CD4-positive, alpha-beta T cell treated with Interleukin-1 beta for 1 hour (primary cell): ENCODE measurements at places on chromosomes 4 and X.

- no peak for DNase-seq
Observed at GRCh38 chrX:31217084-31217483, 145.2 kb upstream of the FTHL17 start.

DNA sequence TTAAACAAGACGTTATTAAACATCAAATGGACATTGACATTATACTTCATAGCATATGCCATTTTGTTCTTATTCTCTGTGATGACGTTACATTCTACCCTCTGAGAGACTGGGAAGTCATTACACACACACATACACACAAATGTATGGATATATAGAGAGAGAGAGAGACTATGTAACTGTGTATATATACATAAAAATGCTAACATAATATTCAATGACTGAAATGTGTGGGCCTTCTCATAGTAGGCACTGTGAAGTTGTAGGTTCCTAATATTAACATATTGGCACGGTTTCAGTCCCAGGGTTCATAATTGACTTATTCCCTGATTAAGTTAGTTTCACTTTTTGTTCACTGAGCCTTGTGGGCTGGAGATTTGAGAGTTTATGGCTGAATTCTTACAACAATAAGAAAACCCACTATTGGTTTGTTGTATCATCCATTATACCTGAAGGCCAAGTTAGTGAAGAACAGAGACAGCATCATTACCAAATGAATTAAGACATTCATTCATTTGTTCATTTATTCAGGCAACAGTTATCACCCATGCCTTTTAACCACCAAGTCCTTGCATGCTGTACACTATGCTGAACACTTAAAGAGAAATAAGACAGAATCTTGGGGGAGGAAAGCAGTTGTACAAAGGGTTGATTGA is 68.5 kb downstream of the GAB1 start:
- no peak for DNase-seq

- DNase-seq = no peak
Observed at GRCh38 chrX:9489234-9489633, 24.4 kb downstream of the TBL1X start.

GRCh38 chr4:79325864-79326328 is at the start of gene NAA11:
Gene NAA11, minus strand, starts transcription at chr4:79326061. Its CDS starts 184 bp downstream, at chr4:79325877.
- DNase-seq = no peak

DNA sequence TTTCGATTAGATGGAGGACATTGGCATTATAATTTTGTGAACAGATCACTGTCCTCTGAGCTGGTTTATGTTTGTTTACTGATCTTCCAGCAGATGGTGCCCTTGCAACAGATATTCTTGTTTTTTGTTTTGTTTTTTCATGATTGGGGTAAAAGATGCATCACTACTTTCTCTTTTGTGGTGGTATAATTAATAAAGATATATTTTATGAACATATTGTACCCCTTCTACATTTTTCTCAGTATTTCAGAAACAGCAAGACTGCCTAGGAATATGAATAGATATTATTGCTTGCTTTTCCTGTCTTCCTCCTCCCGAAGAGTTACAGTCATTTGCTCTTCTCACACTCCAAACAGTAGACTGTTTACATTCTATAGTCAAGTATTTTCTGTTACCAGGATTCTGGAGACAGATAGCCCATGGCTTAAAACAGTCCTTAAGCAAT is 905.2 kb downstream of the TRAM1L1 start:
- no peak for DNase-seq

GRCh38 chr4:78659665-78660064 is 108.1 kb downstream of the ANXA3 start:
- DNase-seq = no peak

DNA sequence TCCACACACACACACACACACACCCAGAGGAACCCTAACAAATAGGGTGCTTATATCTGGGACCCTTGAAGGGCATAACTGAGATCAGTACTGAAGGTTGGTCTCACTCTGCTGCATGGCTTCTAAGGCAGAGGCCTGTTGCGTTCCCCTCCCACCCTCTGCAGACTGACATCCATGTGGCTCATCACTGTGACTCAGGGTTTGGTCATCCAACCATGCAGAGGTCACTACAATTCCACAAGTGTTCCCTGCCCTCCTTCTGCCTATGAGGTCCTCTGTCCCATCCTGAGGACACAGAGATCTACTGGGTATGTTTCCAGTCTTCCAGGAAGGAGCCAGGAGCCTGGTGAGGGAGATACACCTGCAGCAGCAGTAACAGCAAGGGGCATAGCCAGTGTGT is 55.8 kb downstream of the XAGE2 start:
- no peak for DNase-seq

GRCh38 chrX:73668779-73669178 is 105.8 kb downstream of the CHIC1 start:
- DNase-seq = no peak

DNA sequence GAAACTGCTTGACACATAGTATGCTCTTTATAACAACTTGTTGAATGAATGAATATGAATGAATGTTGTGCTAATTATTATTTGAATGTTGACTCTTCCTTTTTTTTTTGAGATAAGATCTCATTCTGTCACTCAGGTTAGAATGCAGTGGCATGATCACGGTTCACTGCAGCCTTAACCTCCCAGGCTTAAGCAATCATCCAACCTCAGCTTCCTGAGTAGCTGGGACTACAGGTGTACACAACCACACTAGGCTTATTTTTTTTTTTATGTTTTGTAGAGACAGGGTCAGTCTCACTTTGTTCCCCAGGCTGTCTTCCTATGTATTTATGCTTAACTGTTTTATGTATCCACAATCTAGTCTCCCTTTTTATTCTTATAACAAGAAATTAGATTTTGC is 114.7 kb upstream of the WDFY3 start:
- no peak for DNase-seq

- no peak for DNase-seq
Observed at GRCh38 chrX:21959362-21960051, 19.0 kb downstream of the SMS start.

GRCh38 chrX:123801901-123802300 is 58.0 kb upstream of the XIAP start:
- DNase-seq = no peak

- no peak for DNase-seq
Observed at GRCh38 chrX:13898603-13899002, 81.7 kb upstream of the GPM6B start.

- DNase-seq = no peak
Observed at GRCh38 chr4:159368320-159368719, 265.4 kb downstream of the RAPGEF2 start.

DNA sequence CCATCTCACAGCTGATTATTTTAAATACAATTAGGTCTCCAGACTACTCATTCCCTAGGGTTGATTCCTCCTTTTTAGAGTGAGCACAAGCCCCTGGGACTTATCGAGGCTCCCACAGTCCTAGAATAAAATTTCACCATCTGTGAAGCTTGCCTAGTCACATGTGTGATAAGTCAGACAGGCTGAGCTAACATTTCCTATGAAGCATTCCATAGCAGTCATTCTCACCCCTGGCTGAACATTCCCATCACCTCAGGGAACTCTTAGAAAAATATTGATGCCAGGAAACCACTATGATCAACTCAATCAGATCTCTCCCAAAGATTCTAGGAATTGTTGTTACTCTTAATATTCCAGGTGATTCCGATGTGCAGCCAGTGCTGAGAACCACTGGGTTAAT is 37.7 kb downstream of the ARHGEF9 start:
- no peak for DNase-seq

DNA sequence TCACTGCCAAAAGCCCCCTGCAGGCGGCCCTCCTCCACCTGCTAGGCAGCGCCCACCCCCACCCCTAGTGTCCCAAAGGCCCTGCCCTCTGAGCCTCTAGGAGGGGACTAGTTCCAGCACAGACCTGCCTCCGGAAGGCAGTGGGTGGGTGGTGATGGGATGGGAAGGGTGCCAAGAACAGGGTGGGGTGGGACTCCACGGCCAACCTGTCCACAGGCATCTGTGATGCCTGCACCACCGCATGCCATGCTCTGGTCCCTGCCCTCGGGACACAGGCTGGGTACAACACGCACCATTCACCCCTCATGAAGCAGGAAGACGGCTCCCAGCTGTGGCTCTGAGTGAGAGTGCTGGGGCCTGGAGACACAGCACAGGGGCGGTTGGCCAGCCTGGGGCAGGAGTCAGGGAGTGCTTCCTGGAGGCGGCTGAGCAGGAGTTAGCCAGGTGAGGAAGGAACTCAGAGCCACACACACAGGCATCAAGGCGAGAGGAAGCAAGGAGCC is 243.1 kb upstream of the PSAPL1 start:
- DNase-seq = no peak

DNA sequence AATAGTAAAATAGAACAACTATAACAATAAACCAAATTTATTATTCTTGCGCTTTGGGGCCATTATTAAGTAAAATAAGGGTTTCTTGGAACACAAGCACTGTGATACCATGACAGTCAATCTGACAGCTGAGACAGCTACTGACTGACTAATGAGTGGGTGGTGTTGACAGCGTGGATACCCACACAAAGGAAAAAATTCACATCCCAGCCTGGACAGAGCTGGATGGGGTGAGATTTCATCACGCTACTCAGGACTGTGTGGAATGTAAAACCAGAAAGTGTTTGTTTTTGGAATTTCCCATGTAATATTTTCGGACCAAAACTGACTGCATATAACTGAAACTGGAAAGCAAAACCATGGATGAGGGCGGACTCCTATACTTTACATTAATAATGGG is 48.8 kb downstream of the IGFBP7 start:
- no peak for DNase-seq

DNA sequence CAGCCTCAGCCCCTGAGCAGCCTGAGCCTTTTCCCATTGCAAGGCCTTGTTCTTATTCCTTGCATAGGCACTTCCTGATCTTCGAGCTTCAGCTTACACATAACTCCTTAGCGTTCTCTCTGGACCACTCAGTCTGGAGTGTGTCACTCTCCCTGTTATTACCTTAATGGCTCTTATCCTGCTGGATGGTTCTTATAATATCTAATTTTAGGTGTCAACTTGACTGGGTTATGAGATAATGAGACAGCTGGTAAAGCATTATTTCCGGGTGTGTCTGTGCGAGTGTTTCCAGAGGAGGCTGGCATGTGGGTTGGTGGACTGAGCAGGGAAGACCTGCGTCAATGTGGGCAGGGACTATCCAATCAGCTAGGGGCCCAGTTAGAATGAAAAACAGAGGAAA is 75.7 kb downstream of the HAUS3 start:
- no peak for DNase-seq

DNA sequence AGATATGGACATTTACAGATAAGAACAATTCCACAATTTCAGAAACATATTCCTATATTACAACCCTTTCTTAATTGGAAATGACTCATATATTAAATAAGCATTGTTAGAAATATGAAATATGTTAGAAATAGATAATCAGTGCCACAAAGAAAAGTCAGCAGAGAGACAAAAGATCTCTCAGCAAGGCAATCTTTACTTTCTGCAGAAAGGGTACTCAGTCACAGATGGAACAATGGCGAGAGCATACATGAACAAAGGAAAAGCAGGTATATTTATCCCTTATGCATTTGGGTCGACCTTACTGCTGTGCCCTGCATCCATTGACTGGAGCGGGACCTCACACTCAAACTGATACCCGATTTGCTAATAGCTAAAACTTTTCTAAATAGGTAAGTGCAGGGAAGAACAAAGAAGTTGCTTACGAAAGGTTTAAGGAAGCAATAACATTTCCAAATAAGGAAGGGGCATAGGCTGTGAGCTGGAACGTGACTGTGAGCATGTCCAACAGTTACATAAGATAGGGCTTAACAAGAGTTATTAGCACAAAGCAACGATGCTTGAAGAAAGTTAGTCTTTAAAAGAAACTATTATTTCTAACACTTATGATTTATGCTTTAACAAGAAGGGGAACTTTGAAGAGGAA is 40.8 kb downstream of the MGARP start:
- DNase-seq = no peak

- DNase-seq = no peak
Observed at GRCh38 chr4:39591290-39591689, 47.4 kb downstream of the SMIM14 start.

DNA sequence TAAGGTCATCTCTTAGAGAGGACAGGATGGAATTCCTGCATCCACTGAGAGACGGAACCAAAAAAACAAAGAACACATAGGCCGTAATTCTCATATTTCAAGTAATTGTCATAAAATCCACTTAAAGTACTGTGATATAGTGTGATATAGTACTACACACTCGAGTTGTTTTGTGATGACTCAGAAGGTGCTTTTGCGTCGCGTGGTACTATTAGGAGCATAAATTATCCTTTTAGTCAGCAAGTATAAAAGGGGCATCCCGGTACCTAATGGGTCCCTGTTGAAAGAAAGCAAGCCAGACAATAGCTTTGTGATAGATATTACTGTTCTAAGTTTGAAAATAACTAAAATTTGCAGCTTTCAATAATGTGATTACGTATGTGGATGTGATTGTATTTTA is 55.3 kb downstream of the GPR143 start:
- DNase-seq = no peak

DNA sequence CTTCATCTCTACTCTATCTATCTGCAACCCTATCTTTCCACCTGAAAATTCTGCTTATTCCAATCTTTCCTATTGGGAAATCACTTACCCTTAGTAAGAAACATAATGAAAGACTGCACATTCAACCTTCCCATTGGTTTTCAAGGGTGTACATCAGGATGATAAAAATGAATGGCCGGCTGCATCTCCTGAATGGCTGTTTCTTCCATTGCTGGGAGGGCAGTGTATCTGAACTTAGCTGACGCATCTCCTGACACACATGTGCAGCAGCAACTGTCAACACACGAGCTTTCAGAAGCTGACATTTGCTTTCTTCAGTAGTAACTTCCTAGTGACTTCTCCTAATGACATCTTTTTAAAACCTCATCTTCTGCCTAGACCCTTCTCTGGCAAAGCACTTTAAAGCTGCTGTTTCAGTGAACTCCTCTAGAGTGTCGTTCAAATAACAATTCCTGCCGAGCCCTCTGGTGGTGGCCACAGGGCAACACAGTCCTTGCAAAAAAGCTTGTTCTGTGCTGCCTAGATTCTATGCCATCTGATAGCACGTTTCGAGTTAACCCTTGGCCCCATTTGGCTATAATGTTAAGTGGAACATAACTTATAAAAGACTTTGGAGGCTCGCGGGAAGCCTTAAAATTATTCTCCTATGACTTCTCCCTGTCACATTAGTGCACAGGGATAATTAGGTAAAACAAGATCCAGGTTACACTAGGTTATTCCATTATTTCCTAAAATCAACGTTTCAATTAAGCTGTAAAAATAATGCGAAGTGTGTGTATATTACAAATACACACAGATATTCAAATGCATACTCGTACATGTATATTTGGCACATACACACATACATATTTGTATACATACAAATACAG is 2340.7 kb downstream of the PCDH7 start:
- no peak for DNase-seq

DNA sequence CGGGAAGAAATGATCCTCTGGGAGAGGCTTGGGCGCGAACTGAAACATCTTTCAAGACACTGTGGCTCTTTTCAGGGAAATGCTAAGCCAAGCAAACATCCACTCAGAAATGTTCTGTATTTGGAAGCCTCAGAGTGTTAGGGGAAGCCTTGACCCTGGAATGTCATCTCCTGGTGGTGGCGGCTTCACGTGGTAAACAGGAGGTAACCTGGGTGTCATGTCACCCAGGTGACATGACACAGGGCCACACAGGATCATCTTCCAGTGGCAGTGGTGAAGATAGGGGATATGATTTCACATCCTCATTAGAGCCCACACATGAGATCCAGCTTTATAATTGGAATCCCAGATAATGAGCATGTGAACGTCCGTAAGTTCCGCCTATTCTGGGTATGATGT is 140.0 kb downstream of the TBL1X start:
- DNase-seq = no peak
